Dermis blood vessel endothelial cell (primary cell): ENCODE measurements at places on chromosomes 4 and X. TPM values are rescaled to one million over a fixed set of nuclear protein-coding genes. Genes with fewer than 3 reads are reported as not detected.

DNA sequence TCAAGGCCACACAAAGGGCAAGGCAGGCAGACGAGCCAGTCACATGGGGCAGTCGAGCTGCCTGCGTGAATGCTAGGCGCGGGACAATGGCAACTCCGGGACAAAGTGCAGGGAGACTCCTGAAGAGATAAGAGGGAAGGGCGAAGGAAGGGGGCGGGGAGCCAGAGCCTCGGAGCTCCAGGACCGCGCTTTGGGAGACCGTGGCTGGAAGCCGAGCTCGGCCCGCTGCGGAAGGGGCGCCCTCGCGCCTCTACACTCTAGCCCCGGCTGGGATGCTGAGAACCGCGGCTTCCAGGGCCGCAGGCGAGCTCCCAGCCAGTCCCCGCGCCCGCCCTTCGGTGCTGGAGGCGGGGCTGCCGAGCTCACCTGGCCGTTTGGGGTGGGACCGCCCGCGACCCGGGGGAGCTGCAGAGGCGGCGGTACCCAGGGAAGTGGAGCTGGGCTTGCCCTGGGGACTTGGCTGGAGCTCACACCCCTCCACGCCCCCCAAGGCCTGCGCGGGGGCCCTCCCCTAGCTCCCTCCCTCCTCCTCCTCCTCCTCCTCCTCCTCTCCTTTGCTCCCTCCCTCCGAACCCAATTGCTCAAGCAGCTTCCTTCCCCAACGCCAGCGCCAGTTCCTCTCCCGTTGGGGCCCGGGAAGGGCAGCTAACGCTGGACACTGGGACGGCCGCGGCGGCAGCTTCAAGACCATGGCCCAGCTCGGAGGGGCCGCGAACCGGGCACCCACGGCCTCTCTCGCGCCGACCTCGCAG lies at the start of gene SOWAHD:
TSS of gene SOWAHD (plus strand) at position 610 of the 752 bp plus-strand sequence. CDS start at position 690, 80 bp downstream.
- DNase-seq: peak; percentile 3

Gene LYAR
- 18.2 and 18.9 TPM in 2 replicates for total RNA-seq

DNA sequence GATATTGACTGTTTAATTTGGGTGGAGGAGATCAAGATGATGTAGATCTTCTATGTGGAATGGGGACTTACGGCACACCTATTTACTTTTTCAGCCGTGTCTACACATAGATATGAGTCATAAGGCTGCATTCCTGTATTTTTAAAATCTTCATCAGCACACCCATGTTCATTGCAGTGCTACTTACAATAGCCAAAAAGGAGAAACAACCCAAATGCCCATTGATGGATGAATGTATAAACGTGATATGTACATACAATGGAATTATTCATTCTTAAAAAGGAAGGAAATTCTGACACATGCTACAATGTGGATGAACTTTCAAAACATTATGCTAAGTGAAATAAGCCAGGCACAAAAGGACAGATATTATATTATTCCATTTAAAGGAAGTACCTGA lies 98.6 kb downstream of the AASDH start:
- DNase-seq: peak; percentile 59

DNA sequence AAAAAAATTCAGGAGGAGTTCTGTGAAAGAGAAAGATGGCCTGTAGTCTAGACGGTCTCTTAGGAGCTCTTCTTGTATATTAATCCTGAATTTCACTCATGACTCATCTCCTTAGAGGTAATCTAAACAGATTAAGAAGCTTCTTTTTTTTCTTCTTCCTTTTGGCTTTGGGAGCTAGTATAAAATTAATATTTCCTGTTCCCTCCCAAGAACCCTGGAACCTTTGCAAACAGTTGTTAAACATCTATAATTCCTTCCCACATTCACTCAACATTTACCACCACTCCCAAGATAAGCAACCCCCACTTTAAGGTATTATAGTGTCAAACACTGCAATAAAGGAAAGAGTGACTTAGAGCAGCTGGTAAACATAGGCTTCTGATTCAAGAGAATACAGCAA lies 146.4 kb upstream of the EDNRA start:
- peak; percentile 17 for DNase-seq

DNA sequence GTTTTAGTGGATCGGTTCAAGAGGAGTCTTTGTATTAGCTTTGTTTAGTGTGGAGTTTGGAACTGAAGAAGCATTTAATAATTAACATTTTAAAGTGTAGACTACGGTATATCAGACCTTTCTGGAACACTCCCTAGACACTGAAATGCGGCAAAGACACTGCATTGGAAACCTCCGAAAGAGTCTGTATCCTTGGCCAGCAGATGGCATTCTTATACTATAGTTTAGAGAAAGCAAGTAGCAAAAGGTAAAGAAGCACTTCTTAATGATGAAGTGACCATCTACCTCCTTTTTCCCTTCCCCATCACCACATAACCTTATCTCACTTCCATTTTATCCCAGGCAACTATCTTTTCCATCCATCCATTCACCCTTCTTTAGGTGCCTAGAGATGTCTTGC lies 7.6 kb downstream of the FABP2 start:
- peak; percentile 69 for DNase-seq

DNA sequence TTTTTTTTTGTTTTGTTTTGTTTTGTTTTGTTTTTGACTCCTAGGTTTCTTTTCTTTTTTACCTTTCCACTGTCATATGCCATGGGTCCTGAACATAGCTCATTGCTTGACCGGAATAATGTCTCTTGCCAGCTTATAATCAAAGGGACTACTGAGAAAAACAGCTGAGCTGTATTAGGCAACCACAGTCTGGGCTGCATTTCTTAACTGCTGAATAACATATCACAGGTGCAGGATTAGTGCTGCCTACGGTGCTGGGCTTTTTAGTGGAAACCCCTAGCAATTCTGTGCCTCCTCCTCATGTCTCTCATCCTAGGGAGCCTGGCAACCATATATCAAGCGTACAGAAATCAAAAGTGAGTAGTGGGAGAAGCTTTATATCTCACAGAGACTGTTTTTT lies 333.5 kb downstream of the BMPR1B start:
- no peak for DNase-seq

- DNase-seq: no peak
Observed at GRCh38 chr4:84865600-84865999, 100.9 kb downstream of the WDFY3 start.
